ENCODE measurements at places on chromosomes 12 and 14.

DNA sequence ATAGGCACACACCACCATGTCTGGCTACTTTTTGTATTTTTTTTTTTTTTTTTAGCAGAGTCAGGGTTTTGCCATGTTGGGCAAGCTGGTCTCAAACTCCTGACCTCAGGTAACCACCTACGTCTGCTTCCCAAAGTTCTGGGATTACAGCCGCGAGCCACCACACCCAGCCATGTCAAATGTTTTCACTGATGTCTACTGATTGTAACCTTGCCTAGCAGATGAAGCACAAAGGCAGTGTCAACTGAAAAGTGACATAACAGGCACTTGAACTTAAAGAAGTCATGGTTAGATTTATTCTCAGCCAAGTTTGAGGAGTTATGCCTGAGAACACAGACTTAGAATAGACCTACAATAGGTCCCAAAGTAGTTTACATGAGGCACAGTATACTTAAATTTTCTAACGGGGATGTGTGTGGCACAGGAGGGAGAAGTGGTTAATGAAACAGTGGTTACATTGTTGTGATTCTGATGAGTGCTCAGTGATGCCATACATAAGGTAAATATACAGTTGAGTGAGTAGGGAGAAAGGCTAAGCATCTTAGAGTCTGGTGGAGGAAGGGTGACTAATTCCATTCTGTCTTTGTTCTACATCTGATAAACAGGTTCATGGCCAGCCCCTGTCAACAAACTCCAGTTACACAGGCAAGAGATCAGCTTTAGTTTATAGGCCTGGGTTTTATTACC lies 12.6 kb upstream of the RNASE4 start:
- no peak for DNase-seq

DNA sequence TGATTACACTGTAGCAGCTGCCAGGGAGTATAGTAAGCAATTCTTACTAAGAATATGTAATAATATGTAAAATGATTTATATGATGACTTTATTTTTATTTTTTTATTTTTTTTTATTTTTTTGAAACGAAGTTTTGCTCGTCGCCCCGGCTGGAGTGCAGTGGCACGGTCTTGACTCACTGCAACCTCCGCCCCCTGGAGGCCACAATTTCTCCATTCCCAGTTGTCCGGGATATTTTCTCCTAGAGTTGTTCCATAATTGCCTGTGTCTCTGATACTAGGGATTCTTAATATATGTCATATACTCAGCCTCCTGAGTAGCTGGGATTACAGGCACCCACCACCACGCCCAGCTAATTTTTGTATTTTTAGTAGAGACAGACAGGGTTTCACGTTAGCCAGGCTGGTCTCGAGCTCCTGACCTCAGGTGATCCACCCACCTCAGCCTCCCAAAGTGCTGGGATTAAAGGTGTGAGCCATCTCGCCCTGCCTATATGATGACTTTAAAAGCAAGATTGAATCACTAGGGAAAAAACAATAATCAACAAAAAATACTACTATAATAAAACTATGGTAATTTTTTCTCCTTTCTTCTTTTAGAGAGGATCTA lies 12.2 kb upstream of the ITPR2 start:
- no peak for DNase-seq

DNA sequence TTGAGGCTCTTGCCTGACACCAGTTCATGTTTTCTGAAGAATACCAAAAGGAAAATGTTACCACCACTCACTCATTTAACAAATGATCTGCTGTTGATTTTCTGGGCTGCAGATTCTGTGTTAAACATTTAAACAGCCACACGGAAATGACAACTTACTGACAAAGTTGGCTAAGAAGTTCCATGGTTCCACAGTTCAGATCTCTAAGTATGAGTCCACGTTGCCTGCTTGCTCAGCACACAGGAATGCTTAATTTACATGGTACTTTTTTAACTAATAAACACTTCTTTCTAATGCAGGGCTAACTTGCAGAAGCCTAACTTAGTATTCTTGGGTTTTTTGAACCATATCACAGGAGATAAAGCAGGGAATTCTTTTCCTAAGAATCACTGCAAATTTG lies 34.7 kb downstream of the PTGER2 start:
- no peak for DNase-seq

GRCh38 chr12:107320929-107321631 lies 227.7 kb upstream of the CRY1 start:
- no peak for DNase-seq

GRCh38 chr12:12072064-12072760 lies 1.5 kb downstream of the BCL2L14 start:
- no peak for DNase-seq

DNA sequence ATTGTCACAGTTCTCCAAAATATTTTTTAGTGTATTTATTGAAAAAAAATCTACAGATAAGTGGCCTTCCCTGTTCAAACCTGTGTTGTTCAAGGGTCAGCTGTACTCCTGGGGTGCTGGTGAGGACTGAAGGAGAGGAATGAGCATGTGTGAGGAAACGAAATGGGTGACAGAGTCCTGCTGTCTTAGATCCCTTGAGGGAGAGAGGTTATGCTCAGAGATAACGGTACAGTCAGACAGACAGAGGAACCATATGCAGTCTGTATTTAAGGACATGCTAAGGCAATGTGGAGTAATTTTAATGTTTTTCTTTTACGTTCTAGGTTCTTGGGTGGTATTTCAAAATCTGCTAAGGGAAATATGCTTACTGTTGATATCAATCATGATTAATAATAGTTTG lies 352.9 kb upstream of the RGS6 start:
- no peak for DNase-seq

DNA sequence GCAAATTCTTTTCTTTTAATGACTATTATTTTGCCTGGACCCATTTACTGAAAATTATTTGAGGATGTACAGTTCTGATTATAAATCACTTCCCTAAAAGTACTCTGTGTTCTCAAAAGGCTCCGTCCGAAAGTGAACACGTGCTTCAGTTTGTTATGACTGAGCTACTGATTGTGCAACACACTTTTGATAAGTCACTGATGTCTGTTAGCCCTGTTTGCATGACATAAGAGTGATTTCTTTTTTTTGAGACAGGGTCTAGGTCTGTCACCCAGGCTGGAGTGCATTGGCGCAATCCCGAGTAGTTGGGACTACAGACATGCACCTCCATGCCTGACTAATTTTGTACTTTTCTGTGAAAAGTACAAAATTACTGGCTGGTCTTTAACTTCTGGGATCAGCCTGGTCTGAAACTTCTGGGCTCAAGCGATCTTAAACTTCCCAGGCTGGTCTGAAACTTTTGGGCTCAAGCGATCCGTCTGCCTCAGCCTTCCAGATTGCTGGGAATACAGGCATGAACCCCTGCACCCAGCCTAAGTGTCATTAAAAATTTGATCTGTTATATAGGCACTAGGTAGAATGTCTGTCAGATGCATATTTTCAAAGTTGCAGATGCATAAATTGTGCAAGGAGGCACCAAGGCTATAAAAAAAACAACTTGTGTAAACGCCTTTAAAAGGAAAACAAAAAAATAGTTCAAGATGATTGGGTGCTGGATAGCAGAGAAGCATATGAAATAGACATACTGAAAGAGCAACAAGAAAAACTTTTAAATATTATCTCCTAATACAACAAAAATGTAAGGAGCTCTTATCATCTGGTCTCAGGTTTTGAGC lies 111.5 kb downstream of the SRGAP1 start:
- DNase-seq, result no peak

GRCh38 chr12:109716512-109717389 lies 3.1 kb downstream of the FAM222A start:
- DNase-seq, result no peak

- no peak for DNase-seq
These were observed 30.5 kb upstream of the TMEM179 start for GRCh38 chr14:104634886-104635570.

DNA sequence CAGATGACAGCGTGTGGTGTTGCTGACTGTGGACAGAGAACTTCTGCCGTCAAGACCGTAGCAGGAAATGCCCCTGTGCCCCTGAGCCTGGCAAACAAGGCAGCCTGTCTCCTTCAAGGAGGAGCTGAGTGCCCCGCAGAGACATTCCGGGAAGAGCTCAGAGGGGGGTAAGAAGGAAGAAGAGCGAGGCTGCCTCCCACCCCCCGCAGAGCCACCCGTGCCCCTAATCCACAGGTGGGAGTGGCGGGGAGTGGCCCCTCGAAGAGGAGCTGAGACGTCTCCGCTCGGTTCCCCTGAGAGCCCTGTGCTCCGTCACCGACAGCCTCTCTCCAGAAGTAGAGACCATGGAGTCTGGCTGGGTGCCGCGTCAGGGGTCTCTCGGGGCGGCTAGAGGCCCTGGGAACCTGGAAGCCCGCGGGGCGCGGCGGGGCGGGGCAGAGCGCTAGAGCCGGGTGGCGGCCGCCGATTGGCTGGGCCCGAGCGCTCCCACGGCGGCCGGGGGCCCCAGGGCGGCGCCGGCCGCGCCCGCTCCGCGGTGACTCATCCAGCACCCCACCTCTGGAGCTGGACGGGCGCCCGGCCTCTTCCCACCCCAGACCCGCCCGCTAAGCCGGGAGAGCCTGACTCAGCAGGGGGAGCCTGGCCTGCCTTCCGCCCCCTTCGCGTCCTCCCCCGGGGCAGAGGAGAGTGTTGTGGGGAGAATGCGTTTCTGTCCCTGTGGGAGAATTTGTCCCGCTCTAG lies 25.2 kb upstream of the KRT78 start:
- no peak for DNase-seq

DNA sequence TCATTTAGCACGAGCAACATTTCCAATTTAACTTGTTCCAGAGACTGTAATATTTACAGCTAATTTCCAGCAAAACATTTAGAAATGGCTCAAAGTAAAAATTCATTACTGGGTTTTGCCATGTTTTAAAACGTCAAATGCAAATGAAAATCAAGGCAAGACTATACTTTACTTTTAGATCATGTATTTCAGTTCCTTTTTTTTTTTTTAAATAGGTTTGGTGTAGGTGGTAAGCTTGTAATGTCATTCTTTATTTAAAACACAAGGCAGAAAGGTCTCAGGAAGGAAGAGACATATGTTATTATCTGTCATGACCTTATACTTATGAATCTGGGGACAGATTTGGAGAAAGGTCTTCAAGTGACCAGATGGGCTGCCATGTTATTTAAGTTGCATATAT lies 54.1 kb downstream of the GRIP1 start:
- DNase-seq, result no peak

DNA sequence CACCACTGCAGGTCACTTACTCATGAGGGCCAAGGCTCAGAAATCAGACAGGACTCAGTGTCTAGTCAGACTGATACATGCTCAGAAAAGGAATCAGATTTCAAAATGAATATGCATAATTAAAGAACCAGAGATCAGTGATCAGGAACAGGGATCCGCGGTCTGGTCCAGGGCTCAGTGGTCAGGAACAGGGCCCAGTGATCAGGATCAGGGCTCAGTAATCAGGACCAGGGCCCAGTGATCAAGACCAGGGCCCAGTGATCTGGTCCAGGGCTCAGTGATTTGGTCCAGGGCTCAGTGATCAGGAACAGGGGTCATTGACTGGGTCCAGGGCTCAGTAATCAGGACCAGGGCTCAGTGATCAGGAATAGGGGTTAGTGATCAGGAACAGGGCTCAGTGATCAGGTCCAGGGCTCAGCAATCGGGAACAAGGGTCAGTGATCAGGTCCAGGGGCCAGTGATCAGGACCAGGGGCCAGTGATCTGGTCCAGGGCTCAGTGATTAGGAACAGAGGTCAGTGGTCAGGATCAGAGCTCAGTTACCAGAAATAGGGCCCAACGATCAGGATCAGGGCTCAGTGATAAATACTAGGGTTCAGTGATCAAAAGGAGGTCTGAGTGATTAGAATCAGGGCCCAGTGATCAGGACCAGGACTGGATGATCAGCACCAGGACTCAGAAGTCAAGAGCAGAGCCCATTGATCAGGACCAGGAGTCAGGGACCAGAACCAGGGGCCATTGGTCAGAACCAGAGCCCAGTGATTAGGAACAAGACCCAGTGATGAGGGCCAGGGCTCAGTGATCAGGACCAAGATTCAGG lies 175.3 kb downstream of the TMEM121 start:
- no peak for DNase-seq

GRCh38 chr12:75838309-75838708 lies 193.3 kb downstream of the PHLDA1 start:
- no peak for DNase-seq

DNA sequence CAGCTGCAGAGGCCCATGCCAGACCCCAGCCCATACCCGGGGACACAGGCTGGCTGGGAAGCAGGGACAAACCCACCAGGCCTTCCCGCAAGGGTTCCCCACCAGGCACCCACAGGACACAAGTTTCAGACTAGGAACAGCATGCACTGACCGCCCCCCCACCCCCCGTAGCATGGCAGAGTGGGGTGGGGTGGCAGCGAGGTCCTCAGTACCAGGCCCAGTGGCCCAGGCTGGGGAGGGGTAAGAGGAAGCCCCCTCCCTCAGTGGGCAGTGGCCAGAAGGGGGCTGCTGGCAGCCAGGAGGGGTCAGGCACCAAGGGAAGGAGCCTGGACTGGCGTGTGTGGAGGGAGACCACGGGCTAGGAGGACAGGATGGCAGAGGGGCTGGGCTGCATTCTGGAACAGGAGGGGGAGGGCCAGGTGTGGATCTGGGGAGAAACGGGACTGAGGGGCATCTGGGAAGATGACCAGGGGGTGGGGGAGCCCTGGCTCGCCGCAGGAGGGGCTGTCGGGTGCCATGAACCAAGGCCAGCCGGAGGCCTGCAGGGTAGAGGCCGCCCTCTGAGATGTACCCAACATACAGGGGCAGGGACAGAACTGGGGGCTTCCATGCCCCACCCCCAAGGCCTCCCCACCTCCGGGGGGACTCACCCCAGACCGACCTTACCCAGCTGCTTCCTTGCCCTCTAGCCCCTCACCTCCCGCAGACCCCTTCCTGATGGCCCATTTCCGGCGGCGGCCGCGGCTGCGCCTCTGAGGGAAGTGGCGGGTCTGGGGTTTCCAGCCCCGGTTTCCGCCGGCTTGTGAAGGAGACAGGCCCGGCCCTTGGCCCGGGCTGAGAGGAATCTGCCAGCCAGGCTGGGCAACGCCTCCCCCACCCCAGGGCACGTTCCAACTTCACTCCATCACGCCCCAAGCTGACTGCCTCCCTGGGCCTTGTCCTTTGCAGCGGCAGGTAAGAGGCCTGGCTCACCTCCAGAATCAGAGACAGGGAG lies 5.6 kb upstream of the JAG2 start:
- DNase-seq, result no peak

DNA sequence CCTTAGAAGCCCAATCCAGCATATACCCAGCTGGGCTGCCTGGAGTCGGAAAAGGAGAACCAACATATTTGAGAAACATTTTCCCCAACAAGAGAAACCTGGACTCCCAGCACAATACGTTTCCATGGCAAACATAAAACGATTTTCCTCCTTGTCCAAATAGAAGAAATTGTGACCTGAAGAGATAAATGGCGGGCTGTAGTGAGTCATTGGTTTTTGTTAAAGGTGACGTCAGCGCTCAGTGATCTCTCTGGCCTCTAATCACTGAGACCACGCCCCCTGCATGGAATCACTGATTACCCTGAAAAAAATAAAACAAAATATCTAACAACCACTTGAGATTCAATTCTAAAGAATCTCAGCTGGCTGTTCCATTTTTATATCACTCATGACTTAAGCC lies 6.0 kb downstream of the CCDC60 start:
- no peak for DNase-seq

- no peak for DNase-seq
These were observed 189.6 kb downstream of the FOXN3 start for GRCh38 chr14:89227496-89227836.

- DNase-seq, result no peak
These were observed 141.9 kb downstream of the BICD1 start for GRCh38 chr12:32248441-32249140.
